ENCODE measurements at places on chromosomes 13 and 19.

- H3K4me1 ChIP-seq, result peaks cover 37% of the 10 kb centered on the region
- H3K36me3 ChIP-seq, result peaks cover 37% of the 10 kb centered on the region
- H3K27ac ChIP-seq, result peak overlapping the region; percentile 93
- H3K4me3 ChIP-seq, result peak overlapping the region; percentile 84
- no peak for DNase-seq
- H3K27me3 ChIP-seq, result no peaks in the 10 kb centered on the region
Measured at GRCh38 chr19:35757231-35757748, 461 bp upstream of the HSPB6 start.

DNA sequence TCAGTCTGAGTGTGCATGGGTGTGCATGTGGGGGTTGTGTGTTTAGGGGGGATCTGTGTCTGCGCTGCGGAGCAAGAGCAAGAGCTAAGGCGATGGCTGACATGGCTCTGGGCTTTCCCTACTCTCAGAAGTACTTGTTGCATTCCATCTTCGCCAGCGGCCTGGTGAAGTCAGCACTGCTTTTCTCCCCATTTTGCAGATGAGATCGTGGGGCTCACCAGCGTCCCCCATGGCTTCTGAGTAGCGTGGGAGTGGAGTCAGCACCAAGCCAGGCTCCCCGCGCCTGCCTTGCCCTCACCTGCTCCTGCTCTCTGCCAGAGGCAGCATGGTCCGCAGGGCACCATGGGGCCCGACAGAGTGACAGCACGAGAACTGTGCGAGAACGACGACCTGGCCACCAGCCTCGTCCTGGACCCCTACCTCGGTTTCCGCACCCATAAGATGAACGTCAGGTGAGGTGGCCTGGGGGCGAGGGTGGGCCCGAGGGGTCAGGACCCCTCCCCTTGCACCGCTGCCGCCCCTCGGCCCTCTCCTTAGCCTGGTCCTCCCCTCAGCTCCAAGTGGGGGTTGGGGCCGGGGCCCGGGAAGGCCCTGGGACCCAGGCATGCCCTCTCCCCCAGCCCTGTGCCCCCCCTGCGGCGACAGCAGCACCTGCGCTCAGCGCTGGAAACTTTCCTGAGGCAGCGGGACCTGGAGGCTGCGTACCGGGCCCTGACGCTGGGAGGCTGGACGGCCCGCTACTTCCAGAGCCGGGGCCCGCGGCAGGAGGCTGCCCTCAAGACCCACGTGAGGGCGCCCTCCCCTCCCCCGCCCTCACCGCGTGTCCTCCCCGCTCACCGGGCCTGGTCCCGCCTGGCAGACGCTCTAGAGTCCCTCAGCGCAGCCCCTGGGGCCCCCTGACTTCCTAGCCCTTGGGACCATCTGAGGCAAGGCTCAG lies 2.2 kb downstream of the KMT5C start:
- peak overlapping the region; percentile 78 for H3K27ac ChIP-seq
- peak overlapping the region; percentile 62 for H3K4me3 ChIP-seq
- peaks cover 2% of the 10 kb centered on the region for H3K36me3 ChIP-seq
- peaks cover under 1% of the 10 kb centered on the region for H3K27me3 ChIP-seq

DNA sequence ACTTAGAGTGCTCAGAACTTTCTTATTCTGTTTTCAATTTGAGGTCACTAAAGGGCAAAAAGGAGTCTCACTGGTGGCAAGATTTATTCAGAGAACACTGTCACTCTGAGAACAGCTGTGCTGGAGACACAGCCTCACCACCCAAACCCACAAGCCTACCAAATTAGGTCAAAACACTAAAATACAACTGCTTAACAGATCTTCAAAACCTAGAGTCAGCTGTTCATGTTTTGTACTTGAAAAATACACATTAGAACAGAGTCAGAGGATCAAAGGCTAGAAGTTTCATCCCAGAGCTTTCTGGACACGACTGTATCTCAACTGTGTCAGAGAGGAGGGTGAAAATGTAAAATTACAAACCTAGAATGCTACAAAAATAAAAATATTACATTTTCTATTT lies 89.3 kb downstream of the MIPEP start:
- DNase-seq, result peak; percentile 40
- no peak overlapping the region for H3K4me3 ChIP-seq
- H3K27me3 ChIP-seq, result no peaks in the 10 kb centered on the region

DNA sequence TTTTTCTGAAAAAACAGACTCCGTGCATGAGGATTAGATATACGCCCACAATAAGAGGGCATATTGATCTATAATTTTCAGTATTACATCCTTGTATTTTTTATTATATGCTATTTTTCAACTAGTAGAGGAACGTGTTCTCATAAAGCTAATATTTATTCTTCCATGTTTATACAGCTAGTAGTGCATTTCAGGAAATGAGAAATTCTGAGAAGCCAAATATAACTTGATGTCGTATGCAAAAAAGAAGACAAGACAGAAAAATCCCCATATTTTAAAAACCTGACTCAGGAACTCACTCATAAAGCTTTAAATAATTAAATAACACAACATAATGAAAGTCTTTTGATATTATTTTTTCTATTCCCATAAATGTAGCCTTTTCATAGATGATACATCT lies 308.6 kb downstream of the ENOX1 start:
- H3K27ac ChIP-seq, result no peak overlapping the region
- no peak for DNase-seq
- no peak overlapping the region for H3K4me3 ChIP-seq
- no peaks in the 10 kb centered on the region for H3K36me3 ChIP-seq

DNA sequence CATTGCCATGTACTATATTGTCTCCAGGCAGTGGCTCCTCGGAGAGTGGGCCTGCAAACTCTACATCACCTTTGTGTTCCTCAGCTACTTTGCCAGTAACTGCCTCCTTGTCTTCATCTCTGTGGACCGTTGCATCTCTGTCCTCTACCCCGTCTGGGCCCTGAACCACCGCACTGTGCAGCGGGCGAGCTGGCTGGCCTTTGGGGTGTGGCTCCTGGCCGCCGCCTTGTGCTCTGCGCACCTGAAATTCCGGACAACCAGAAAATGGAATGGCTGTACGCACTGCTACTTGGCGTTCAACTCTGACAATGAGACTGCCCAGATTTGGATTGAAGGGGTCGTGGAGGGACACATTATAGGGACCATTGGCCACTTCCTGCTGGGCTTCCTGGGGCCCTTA lies 624 bp downstream of the GPR32 start:
- no peaks in the 10 kb centered on the region for H3K4me1 ChIP-seq
- no peak for DNase-seq
- no peaks in the 10 kb centered on the region for H3K36me3 ChIP-seq
- H3K27ac ChIP-seq, result no peak overlapping the region
- peaks cover 5% of the 10 kb centered on the region for H3K27me3 ChIP-seq
- H3K4me3 ChIP-seq, result no peak overlapping the region

DNA sequence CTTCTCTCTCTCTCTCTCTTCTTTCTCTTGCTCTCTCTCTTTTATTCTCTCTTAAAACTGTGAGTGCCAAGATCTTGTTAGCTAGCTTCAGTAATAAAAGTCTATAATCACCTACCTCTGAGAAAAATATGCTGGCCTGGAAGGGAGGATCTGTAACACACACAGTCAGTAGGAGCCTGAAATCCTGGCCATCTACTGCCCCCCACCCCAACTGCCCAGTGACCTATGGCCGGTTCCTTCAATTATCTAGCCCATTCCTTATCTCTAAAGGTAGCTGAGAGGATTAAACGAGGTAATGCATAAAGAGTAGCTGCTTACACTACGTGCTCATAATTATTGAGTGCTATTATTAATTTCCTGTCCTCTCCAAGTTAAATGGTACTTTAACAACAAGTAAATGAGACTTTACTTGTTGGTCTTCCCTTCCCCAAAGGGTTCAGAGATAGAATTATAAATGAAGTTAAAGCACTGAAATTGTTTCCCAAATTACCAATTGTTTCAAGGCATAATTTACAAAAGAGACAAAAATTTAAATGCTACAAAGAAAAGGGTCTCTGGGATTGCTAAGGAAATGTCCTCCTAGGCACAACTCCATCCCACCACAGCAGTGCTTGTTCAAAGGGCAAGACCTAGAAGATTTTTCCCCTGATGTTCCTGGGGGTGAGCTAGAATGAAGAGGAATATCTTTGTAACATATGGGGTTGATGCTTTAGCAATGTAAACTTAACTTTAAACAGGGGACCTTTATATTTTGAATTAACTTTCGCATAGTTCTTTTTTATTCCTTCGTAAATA lies 1.8 kb downstream of the LCP1 start:
- H3K27me3 ChIP-seq, result no peaks in the 10 kb centered on the region
- DNase-seq, result no peak
- peaks cover 66% of the 10 kb centered on the region for H3K4me1 ChIP-seq

GRCh38 chr19:18915639-18916038 lies 3.5 kb downstream of the COPE start:
- peak overlapping the region; percentile 22 for H3K27ac ChIP-seq
- DNase-seq, result peak; percentile 51
- peaks cover 33% of the 10 kb centered on the region for H3K36me3 ChIP-seq

- no peaks in the 10 kb centered on the region for H3K27me3 ChIP-seq
- no peak overlapping the region for H3K4me3 ChIP-seq
- DNase-seq, result no peak
- no peak overlapping the region for H3K27ac ChIP-seq
Measured at GRCh38 chr13:98959291-98959690, 18.6 kb downstream of the DOCK9 start.

GRCh38 chr13:73602295-73602694 lies 531.9 kb downstream of the KLF12 start:
- no peaks in the 10 kb centered on the region for H3K4me1 ChIP-seq
- H3K27ac ChIP-seq, result no peak overlapping the region
- no peak overlapping the region for H3K4me3 ChIP-seq
- H3K27me3 ChIP-seq, result no peaks in the 10 kb centered on the region

GRCh38 chr13:111886217-111886945 lies 180.6 kb upstream of the SOX1 start:
- no peaks in the 10 kb centered on the region for H3K4me1 ChIP-seq
- no peak overlapping the region for H3K27ac ChIP-seq
- no peaks in the 10 kb centered on the region for H3K36me3 ChIP-seq
- no peak for DNase-seq
- peaks cover 11% of the 10 kb centered on the region for H3K27me3 ChIP-seq

- H3K4me3 ChIP-seq, result no peak overlapping the region
- peaks cover 11% of the 10 kb centered on the region for H3K27me3 ChIP-seq
- no peak overlapping the region for H3K27ac ChIP-seq
- H3K36me3 ChIP-seq, result peaks cover 7% of the 10 kb centered on the region
Measured at GRCh38 chr13:113158946-113159345, 498 bp downstream of the PROZ start.

GRCh38 chr19:6318772-6319171 lies 14.6 kb downstream of the ACER1 start:
- H3K27ac ChIP-seq, result no peak overlapping the region
- peaks cover 2% of the 10 kb centered on the region for H3K36me3 ChIP-seq
- DNase-seq, result no peak
